CD4-positive, alpha-beta T cell (primary cell): ENCODE measurements at places on chromosomes 1 and 21.

DNA sequence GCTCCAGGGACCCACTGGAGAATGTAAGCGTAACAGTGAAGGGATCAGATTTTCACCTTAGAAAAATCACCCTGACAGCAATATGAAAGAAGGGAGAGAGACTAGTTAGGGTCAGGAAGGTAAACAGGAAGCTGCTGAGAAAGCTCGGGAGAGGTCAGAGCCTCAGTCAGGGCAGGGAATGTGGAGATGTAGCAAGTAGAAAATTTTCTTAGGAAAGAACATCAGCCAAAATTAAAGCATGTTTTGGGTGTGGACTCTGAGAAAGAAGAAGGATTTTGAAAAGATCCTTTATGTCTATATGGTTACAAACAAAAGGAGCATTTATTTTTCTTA lies 16.7 kb upstream of the ERICH3 start:
- no peak for DNase-seq

DNA sequence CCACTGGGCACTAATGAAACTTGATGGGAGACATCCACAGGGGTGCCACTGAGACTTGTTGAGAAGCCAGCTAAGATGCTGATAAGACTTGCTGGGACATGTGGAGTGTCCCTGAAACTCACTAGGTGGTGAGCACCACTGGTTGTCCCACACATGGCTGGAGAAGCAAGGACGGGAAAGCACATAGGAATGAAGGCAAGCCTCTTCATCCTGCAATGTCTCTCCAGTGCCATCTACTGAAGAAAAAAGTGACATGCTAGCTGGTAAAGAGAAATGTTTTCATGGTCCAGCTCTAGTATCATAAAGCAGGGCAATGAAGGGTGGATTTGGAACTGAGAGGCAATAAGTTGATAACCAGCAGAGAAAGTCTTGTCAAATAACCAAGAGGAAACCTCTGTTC lies 283.0 kb downstream of the PAPPA2 start:
- no peak for DNase-seq

DNA sequence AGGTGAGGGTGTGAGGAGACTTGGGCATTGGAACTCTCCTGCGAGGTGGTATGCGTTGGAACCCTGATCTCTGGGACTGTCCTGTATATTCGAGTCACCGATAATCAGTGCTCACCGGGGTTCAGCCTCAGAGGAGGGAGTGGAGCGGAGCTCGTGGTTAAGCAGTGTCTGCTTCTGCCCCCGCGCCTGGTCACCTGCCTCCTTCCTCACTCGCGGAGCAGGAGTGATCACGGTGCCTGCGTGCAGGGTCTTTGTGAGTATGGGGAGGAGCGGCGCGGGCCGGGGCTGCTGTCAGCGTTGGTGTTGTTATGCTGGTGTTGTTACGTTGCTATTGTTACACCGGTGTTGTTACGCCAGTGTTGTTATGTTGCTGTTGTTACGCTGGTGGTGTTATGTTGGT lies 23.3 kb downstream of the H6PD start:
- DNase-seq: no peak

- no peak for DNase-seq
Measured at GRCh38 chr1:6256645-6257044, 4.3 kb downstream of the GPR153 start.
